ENCODE measurements at places on chromosomes 7 and 10.

GRCh38 chr7:90727412-90727811 lies 131.3 kb downstream of the CDK14 start:
- DNase-seq, result no peak

GRCh38 chr7:8291397-8292141 lies 29.6 kb upstream of the ICA1 start:
- peak; percentile 68 for DNase-seq

DNA sequence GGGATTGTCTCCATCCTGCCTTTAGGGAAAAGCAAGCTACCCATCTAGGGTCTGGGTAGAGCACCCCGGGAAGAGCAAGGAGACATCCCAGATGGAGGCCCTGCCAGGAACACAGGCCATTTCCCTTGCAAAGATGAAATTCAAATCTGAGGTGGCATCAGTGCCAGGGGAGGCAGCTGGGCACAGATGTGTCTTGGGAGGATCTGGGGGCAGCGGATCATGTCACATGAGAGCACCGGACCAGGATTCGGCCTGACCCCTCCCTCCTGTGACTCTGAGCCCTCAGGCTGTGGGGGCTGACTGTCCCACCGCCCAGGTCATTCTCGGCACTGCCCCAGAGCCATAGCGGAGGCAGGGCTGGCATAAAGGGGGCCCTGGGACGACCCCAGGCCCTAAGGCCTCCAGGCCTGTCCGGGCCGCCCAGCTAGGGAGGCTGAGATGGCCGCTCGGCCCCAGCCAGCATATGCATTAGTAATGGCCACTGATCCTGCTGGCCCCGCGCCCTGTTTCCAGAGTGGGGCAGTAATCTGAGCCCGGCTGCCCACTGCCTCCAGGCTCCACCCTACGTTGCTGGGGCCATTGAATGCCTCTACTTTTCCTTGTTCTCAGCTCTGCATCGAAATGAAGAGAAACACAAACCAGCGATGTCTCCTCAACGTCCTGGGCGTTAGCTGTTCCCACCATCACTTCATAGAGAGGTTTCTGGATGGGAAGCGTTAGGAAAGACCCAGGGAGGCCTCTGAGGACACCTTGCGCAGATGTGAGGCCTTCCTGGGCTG lies 148.5 kb downstream of the UBE2H start:
- no peak for DNase-seq

GRCh38 chr10:44824607-44825006 lies 86.5 kb upstream of the TMEM72 start:
- no peak for DNase-seq

DNA sequence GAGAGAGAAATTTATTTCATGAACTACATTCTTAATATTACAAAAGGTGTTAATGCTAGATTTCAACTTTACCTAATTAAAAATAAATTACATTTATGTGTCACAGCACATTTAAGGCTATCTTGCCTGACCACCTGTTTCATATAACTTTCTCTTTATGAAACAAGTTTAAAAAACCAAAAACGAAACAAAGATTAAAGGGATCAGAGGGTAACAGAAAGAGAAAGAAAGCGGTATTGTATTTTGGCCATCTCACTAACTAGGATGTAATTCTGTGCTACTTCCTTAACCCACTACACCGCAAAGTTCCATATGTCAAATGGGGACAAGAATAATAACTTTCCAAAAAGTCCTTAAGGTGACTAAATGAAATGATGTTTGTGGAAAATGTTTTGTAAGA lies 6.3 kb upstream of the RHOBTB1 start:
- no peak for DNase-seq

DNA sequence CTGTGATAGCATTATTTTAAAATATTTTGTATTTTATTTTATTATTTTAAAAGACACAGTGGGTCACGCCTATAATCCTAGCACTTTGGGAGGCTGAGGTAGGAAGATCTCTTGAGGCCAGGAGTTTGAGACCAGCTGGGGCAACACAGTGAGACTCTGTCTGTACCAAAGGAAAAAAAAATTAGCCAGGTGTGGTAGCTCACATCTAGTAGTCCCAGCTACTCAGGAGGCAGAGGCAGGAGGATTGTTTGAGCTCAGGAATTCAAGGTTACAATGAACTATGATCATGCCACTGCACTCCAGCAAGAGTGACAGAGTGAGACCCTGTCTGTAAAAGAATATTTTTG lies 37.1 kb downstream of the FBXL13 start:
- no peak for DNase-seq

DNA sequence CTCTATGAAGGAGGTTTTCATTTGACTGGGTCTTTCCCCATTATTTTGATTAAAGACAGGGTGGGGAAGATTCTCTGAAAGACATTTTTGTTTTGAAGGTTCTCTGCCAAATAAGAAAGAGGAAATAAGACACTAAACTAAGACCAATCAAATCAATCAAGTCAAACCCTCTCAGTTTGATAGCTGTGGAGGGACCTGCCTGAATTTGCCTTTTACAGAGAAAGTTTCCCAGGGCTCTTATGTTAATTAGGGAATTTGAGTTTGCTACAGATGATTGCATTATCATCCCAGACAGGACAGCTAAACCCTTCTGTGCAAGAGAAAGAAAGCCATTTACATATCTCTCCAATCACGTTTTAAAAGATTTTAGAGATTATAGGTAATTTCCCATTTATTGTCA lies 80.0 kb downstream of the CSTF2T start:
- no peak for DNase-seq

DNA sequence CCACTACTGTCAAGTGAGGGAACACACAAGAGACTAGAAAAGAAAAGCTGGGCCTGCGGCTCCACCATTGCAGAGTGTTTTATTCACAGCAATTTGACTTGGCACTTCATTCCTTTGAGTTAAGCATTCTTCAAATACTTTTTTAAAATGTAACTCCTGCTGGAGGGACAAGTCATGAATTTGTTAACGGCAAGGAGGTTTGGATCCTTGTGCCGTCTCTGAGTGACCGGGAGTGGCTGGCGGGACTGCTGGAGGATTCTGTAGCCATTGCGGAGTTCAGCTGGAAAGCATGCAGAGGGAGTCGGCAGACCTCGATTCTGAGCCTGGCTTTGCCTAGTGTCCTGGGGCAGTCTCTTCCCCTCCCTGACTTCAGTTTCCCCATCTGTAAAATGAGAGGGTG lies 9.8 kb downstream of the HSPA12A start:
- no peak for DNase-seq

DNA sequence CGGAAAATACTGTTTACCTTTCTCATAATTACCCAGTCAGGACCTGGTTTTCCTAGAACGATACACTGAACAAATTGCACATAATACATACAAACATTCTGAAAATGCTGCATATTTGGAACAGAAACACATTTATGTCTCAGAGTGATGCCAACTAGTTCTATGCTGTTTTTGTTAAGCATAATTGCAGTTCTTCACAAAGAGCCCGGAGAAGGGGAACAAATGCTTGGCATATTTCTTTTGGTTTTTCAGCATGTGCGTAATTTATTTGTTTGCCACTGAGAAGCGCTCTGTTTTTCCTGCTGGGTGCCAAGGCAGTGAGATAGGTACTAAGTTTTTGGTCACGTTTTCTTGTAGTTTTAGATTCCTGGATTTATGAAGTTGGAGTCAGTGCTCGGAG lies 181.0 kb upstream of the MDFIC start:
- DNase-seq, result no peak

DNA sequence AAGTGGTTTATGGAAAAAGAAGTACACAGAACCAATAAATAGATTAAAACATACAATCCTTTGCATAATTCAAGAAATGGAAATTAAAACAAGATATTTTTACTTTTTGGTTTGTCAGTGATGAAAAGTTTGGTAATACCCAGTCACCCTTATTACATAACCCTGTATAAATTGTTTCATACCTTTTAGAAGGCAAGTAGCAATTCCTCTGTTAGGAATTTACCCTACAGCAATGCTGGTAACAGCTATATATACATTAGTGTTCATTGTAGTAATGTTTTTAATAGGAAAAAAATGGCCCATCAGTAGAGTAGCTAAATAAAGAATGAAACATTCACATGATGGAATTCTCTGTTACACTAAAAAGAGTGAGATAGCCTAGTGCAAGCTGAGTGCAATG lies 42.7 kb downstream of the PTPN12 start:
- no peak for DNase-seq

DNA sequence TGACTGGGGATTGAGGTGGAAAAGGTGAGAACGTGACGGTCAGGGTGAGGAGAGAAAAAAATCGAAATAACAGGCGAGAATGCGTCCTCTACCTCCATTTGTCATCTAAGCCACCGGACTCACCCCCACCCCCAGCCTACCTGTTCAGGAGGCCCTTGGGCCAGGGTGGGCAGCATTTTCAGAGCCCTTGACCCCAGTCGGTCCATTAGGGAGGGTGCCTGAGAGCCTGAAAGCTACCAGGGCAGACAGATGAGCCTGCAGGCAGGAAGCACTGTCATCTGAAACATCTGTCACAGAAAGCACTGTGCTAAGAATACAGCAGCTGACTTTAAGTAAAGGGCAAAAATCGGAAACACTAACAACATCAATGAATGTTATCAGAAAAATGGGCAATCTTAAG lies 47.0 kb downstream of the MAD1L1 start:
- no peak for DNase-seq

GRCh38 chr7:11539853-11540252 lies 292.1 kb downstream of the THSD7A start:
- DNase-seq, result no peak

- no peak for DNase-seq
These were observed 113.0 kb downstream of the SMURF1 start for GRCh38 chr7:99030951-99031350.
